ENCODE measurements at places on chromosomes 13 and 19.
A peak's percentile ranks its signal among the peaks of the same experiment; 100 is the strongest.

- peak; percentile 65 for DNase-seq
Observed at GRCh38 chr19:19460761-19461265, 54.5 kb downstream of the TSSK6 start.

GRCh38 chr19:14094854-14095253, 4.3 kb upstream of the SAMD1 start:
- no peak for DNase-seq

GRCh38 chr13:110308656-110309359, 1.7 kb downstream of the COL4A2 start:
- DNase-seq, result no peak

GRCh38 chr13:78958006-78958405, 299.1 kb upstream of the OBI1 start:
- DNase-seq, result no peak

GRCh38 chr19:38079926-38080380, 144.1 kb downstream of the DPF1 start:
- DNase-seq, result no peak

GRCh38 chr13:36026531-36026930, 104.7 kb downstream of the DCLK1 start:
- no peak for DNase-seq

DNA sequence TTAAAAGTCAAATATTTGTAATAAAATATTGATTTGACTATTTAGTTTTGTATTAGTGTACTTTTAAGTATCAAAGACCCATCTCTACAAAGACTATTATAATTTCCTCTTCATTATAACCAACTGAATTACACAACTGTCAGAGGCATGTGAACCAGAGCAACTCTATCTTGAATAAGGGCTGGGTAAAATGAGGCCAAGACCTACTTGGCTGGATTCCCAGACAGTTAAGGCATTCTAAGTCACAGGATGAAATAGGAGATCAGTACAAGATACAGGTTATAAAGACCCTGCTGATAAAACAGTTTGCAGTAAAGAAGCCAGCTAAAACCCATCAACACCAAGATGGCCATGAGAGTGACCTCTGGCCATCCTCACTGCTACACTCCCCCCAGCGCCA, 36.2 kb upstream of the ATP12A start:
- no peak for DNase-seq

DNA sequence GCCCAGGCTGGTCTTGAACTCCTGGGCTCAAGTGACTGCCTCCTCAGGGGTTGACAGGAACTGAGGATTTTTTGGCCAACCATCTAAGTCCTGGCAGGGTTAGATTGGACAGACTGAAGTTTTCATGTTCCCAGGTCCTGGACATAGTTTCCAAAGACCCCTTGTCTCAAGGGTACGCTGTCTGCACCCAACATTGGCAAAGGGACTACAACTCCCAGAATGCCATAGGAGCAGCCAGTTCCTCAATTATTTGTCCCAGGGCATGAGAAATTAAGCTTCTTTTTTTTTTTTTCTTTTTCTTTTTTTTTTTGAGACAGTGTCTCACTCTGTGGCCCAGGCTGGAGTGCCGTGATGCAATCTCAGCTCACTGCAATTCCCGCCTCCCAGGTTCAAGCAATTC, 6.9 kb downstream of the GYS1 start:
- DNase-seq, result no peak

DNA sequence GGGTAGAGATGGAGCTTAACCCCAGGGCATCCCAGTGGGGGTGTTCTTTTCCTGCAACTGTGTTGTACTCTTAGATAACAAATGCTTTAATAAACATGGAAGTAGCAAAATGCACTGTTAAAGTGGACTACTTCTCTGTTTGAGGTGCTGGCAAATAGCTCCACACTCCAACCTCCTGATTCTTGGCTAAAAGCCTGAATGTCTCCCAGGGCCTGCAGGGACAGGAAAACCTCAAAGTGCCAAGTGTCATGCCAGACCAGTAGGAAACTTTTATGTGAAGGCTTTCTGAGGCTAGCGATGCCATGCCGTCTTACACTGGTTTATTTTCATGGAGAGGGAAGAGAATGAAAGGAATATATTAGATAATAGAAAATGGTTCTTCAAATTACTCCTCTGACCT, 6.8 kb downstream of the FREM2 start:
- no peak for DNase-seq

DNA sequence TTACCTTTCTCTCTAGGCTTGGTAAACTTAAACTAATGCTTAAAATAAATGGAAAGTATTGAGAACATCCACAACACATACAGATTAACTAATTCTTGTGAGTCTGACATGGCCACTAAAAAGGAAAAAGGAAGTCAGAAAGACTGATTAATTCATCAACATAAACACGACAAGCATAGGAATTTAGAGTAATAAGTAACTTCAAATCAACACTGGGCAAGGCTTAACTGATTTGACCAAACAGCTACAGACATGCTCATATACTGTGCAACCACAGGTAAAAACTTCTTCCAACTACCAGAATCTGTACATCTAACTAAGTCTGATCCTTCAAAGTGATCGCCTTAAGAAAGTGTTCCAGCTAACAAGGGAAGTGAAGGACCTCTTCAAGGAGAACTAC, 20.5 kb downstream of the UGGT2 start:
- no peak for DNase-seq

DNA sequence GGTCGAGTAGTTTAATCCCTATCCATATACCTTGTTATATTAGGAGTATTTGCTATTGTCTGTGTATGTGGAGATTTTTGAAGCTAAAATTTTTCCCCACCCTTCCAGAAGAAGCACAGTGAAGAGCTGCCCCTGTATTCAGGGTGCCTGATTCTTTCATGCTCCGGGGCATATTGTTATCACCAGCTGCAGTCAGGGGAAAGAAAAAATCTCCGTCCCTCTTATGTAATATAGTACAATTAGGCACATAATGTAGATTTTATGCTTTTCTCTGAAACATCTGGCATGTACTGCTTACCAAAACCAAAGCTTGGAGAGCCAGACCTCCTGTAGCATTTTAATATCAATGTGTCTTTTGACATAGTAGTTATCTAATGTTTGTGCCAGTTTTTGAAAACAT, 214.9 kb upstream of the EDNRB start:
- no peak for DNase-seq

DNA sequence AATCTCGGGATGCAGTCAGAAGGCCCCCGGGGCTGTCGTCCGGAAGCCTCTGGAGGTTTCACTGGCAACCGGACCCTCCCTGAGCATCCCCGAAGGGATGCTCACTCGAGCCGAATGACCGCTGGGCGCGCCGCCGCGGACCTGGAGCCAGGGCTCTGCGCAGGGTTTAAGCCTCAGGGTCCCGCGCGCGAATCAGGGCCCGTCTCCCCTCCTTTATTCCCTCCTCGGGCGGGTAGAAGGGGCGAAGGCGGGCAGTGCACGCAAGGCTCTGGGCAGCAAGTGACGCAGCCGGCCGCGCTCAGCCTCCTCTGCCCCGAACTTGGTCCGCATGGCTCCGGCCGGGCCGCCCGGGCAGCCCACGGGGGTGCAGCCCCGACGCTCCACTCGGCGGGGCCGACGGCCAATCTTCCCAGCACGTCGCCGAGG, 572 bp downstream of the SHISA2 start:
- DNase-seq, result no peak

GRCh38 chr19:45331411-45331810, 8.7 kb upstream of the CKM start:
- DNase-seq, result no peak

- no peak for DNase-seq
Observed at GRCh38 chr13:91074091-91074490, 273.4 kb upstream of the MIR17HG start.

- no peak for DNase-seq
Observed at GRCh38 chr13:61415749-61416148, at the start of gene PCDH20. Gene PCDH20 (minus strand): TSS chr13:61415849. CDS start chr13:61415158, 691 bp downstream.

- no peak for DNase-seq
Observed at GRCh38 chr13:30453727-30454126, 12.0 kb downstream of the HMGB1 start.

- DNase-seq, result peak; percentile 94
Observed at GRCh38 chr19:11324079-11324661, 15.3 kb downstream of the RAB3D start.

GRCh38 chr19:31406106-31406505, 56.9 kb upstream of the TSHZ3 start:
- no peak for DNase-seq

DNA sequence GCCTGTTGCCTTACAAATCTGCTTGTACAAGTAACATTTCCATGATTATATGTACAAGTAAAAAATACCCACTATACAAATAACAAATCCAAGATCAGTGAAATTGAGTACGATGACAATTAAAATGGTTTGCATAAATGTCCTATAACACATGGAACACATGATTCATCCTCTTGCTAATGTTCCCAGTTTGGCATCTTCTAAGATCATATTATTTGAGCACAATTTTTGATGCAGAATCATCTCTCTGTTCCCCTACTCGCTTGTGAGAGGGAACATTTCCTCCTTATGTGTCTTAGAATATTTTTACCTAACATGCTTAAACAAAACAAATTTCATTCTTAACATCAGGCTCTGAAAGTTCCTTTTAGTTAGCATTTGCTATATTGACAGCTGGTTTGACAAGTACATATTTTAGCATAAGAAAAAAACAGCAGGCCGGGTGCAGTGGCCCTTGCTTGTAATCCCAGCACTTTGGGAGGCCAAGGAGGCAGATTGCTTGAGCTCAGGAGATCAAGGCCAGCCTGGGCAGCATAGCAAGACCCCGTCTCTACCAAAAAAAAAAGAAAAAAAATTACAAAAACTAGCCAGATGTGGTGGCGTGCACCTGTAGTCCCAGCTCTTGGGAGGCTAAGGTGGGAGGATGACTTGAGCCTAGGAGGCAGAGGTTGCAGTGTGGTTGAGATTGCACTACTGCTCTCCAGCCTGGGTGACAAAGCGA, 14.2 kb downstream of the ZNF331 start:
- no peak for DNase-seq

GRCh38 chr13:28161370-28161769, 23.0 kb downstream of the PAN3 start:
- no peak for DNase-seq

GRCh38 chr13:78468621-78469020, 134.7 kb downstream of the POU4F1 start:
- no peak for DNase-seq

DNA sequence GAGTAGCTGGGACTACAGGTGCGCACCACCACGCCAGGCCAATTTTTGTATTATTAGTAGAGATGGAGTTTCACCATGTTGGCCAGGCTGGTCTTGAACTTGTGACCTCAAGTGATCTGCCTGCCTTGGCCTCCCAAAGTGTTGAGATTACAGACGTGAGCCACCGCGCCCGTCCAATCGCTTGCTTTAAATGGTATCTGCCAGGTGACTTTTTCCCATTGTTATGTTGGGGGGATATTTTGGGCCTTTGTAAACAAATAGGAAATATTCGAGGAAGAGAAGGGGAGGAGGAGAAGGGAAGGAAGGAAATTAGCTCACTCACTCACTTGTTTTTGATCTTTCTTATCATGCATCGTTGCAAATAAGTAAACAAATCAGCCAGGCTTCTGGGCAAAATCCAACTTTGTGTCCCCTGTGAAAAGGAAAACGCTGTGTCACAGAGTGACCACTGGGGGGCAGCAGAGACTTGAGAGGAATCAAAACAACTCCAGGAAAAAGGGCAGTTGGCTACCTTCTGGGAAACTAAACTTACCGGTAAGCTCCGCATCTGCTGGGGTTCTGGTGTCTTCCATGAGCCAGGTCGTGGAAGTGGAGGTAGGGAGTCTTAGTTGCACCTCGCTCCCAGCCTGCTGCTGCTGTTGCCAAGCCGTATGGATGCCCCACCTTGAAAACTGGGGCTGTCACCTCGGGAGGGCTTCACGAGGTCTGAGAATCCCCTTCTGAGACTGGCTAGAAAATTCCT, 9.3 kb upstream of the RANBP3 start:
- DNase-seq, result peak; percentile 45
